NCI-H2029 (cell line): ENCODE measurements at places on chromosomes 11 and 22.

- no peak for DNase-seq
Measured at GRCh38 chr11:60155931-60156330, 27.0 kb downstream of the MS4A6A start.

DNA sequence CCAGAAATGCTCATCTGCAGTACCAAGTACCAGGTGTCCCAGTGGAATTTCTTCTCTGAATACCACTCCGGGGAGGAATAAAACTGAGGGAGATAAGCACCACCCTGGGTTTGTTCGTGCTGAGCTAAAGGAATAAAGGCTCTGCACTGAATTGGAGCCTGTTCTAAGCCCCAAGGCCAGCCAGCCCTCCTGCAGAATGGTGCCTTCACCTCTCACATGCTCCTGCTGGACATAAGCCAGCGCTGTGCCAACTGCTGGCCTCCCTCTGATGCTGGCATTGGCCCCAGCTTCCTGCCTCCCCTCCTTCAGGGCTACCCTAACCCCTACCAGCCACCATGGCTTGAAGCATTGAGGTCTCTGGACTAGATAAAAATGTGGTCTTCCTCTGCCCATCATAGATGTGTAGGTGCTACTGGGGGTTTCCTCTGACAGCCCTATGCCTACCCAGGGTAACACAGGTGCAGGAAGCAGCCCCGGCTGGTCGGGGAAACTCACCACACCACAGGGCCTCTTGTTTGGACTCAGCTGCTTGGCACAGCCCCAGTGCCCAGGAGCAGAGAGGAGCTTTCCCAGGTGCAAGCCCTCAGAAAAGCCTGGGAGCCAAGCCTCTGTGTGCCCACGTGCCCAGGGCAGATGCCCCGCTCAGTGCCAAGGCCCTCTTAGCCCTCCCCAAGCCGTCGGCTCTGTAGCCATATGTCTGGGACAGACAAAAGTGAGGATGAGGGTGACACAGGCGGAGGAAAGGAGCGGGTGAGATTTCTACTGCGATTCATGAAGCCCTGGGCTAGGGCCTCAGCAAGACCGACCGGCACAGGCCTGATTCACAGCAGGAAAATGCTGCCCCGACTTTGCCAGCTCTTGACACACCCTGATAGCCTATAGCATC, 34.1 kb upstream of the JAM3 start:
- peak; percentile 93 for DNase-seq

DNA sequence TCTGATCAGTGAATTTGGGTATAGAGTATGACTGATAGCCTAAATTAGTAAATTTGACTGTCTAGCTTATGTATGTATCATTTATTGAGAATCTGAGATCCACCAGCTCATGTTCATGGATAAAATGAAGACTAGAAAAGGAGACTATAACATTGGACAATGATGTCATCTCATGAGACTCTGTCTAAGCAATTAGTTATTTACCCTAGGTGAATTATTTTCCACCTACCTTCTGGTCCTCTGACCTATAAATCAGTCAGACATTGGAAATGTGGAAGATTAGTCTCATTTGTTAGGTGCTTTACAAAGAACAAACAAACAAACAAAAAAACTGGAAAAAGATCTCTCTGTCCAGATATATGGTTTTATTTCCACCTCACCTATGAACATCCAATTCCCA, 38.7 kb upstream of the CALCA start:
- DNase-seq, result no peak

DNA sequence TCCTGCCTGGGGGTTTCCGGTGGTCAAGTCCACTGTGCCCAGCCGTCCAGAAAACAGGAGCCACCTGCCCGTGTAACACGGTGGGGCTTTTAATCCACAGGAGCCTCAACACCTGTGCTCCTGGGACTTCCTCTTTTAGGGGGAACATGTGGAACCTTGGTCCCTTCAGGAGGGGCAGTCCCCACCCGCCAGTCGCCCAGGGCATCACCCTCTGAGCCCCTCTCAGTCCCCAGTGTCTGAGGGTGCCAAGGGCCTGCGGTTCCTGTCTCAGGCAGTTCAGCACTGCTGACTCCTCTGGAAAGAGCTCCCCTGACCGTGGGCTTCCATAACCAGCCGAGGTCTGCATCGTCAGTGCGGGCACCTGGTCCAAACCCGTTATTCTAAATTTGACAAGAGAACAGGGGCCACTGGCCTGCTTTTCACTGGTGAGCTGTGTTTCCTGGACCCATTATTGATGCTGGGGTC, 15.8 kb downstream of the KRTAP5-5 start:
- DNase-seq, result no peak

GRCh38 chr22:49954354-49954753, 6.2 kb upstream of the PIM3 start:
- no peak for DNase-seq

DNA sequence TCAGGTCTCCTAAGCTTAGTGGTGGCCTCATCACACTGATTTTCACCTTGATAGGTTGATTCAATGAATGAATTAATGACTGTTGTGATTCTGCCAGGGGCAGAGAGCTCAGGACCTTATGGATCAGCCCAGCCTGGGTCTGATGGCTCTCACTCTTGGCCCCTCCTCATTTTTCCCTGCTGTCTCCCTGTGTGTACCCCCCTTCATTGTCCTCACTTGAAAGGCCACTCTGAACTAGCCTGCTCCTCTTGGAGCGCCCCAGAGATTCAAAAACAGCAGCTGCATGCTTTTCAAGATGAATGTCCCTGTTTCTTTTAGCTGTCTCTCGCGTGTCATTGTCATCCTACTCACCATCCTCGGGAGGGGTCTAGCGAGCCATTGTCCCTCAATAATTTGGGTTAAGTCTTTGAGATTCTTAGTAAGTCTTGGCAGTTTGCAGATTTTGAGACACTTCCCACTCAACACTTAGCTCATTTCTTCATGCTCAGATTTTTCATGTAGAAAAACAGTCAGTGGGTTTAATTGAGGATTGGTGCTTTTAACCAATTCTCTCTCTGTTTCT, 42.5 kb upstream of the MICAL2 start:
- no peak for DNase-seq

GRCh38 chr11:8312986-8313385, 49.3 kb upstream of the LMO1 start:
- no peak for DNase-seq

DNA sequence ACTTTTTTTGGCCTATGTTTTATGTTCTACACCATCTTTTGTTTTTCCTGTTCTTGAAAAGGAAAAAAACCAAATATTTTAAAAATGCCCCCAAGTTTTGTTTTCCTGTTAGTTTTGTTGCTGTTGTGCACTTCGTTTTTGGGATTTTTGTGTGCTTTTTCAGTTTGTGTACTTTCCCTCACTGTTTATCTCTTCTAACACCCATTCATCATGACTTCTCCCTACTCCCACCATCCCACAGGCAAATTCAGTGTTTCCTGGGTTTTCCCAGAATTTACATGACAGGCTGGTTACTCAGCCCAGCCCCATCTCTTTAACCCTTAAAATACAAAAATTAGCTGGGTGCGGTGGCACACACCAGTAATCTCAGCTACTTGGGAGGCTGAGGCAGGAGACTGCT, 15.6 kb downstream of the TMEM123 start:
- no peak for DNase-seq

DNA sequence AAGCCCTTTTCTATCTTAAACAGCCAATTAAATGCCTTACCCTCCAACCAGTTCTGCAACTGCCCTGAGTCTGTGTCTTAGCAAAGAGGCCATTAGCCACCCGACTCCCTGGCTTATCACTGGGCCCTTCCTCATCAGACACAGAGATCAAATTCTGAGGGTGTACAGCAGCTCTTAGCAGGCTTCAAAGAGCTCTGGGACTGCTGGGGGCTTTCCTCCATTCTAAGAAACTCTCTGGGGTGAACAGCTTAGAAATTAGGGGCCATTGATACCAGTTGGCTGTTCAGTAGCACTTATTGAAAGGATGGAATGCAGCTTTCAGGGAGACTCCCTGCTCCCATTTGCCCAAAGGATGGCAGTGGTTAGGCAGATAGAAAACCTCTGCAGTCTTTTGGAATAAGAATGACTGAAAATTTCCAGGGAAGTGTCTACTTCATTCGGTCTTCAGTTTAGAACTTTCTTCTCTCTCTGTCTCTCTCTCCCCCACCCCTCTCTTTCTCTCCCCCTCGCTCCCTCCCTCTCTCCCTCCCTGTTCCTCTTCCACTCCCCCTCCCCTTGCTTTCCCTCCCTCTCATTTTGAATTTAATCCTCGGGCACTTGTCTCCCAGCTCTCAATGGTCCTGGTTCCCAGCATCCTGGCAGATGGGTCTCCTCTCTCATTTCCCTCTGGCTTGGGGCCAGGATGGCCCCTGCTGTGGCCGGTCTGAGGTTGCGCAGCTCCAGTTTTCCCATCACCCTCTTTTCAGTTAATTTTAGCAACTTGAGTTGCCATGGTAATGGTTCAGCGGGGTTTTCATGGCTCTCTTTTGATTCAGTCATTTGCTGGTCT, 76.4 kb downstream of the COMMD9 start:
- no peak for DNase-seq

GRCh38 chr11:9839550-9839949, 175.7 kb downstream of the SWAP70 start:
- no peak for DNase-seq

GRCh38 chr11:110859998-110860397, 147.8 kb upstream of the ARHGAP20 start:
- DNase-seq, result no peak

DNA sequence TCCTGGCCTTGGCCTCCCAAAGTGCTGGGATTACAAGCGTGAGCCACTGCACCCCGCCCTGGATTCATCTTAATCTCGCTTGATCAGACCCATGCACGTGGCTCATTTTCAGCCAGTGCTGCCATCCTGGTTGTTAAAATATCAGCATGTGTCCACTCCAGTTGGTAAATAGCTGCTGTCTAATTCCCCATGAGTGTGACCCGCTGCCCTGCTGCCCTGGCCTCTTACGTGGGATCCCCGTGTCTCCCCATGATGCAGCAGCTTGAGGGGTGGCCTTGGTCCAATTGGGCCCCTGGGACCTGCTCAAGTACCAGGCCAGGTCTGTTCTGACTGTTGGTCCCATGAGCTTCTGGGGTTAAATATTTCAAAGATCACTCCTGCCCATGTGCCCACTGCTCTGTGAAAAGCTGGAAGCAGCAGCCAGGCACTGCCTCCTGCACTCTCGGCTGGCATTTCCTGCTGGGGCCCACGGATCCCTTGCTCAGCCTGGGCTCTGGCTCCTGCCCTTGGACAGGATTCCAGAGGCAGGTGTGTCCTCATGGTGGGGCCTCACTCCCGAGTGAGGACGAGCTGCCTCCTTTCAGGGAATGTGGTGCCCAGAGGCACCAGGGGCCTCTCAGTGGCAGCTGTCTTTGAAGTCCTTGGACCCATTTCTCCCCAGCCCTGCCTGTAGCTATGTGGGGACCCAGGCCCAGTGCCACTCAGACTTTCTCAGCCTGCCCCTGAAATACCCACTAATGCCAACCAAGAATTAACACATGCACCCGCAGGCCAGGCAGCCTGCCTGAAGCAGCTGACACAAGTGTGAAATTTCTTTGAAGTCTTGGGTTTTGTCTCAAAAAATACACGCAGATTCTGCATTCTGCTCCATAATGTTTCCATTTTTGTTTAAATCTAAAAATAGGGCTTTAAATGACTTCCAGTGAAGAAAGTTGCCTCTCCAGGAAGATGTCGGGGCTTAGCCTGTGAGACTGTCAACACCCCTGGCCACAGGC, 38.1 kb upstream of the PRDM11 start:
- no peak for DNase-seq

DNA sequence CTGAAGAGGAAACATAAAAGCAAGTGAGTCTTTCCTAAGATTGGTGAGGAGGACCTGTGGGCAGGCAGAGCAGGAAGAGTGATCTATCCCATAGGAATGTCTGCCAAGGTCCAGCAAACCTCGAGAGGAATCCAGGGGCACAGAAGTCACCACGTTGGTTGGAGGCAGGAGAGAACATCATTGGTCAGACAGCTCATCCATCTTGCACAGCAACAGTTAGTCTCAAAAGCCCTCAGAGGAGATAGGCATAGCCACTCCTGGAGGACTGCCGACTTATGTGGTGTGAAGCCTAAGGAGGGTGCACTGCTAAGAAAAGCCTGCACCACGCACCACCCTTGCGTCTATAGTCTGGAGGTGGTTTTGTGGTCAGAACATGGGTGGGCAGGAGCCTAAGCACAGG, 109.1 kb downstream of the RASSF10 start:
- DNase-seq, result no peak

- no peak for DNase-seq
Measured at GRCh38 chr11:73629907-73630306, 16.5 kb upstream of the PLEKHB1 start.

GRCh38 chr22:39617342-39617741, 46.8 kb downstream of the CACNA1I start:
- DNase-seq, result no peak

DNA sequence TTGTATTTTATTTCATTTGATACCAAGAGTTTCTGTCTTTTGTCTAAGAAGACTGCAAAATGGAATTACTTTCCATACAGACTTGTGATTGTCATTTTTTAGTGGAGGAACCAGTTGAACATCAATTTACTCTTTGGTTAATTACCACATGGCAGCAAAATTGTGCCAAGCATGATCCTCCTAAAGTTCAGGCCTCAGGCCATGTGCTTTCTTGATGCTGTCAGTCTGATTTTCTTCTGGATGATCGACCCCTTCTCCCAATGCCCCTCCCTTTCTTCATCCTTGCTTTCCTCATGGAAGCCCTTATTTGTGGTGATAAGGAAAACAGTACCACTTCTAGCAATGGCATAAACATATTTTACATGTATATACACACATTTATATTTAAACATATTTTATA, 76.2 kb downstream of the SVIP start:
- DNase-seq, result no peak

DNA sequence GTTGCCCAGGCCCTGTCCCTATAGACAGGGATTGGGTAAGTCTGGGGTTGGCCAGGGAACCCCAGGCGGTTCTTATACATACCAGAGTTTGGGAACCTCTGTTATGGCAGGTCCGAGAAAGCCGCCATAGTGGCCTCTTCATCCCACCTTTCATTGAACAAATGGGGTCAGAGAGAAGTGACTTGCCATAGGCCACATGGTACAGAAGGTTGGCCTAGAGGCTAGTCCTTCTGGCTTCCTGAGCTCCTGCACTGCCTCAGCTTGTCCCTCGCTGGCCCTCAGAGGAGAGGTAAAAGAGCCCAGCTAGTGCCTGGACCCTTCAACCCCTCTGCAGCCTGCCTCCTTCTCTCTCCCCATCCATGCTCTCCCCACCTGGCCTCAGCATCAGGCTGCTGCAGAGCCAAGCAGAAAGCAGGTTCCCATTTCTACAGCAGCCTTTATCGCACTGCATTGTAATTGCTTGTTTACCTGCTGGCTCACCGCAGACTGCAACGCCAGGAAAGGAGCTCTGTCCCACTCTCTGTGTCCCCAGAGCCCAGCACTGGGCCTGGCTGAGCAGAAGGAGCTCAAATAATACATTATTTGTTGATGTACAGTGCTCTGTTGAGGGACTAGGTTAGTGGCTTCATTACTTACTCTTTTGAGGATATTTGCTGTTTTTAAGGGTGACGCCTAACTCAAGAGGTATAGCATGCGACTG, 103.6 kb downstream of the TRIM29 start:
- DNase-seq, result peak; percentile 11

- DNase-seq, result no peak
Measured at GRCh38 chr11:27385245-27385644, 22.2 kb upstream of the CCDC34 start.
